ENCODE measurements at places on chromosomes 3 and 15.

GRCh38 chr3:124826703-124827102 lies 60.5 kb downstream of the ITGB5 start:
- no peak for DNase-seq

- no peak for DNase-seq
These were observed 173.6 kb downstream of the PLD1 start for GRCh38 chr3:171636666-171637065.

- DNase-seq: no peak
These were observed 254.3 kb upstream of the ICE2 start for GRCh38 chr15:60733196-60733595.

GRCh38 chr3:60187343-60187742 lies 1063.9 kb downstream of the FHIT start:
- DNase-seq: no peak

DNA sequence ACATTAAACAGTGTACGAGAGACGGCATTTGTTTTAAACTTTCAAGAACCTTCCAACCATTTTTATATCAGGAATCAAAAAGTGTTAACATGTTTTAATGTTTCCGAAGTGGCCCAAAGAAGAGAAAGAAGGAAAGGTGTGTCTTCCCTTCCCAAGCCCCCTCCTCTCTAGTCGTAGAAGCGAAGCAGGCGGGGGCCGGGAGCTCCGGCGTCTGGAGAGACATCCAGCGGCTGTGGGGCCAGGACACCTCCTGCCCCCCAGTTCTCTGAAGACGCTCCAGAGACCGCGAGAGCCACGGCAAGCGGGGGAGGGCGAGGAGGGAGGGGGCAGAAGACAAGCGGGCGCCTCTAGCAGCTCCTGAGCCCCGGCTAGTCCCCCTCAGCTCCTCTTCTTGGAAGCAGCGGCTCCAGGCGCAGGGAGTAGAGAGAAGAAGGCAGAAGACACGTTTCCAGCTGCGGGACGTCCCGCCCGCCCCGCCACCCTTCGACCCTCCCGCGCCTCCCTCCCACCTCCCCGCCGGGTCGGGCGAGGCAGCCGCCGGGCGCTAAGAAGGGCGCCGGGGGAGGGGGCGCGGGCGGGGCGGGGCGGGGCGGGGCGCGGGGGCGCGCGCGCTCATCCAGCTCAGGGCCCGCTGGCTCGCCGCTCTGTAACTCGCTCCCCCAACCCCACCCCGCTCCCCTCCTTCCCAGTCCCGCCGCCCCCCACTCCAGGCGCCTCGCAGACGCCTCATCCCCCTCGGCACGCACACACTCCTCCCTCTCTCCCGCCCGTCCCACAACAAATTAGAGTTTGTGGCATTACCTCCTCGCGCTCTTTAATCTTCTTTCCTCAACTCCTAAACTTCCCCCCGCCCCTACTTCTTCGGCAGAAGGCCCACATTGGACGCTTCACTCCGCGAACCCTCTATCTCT lies at the start of gene ZBTB20:
TSS of gene ZBTB20 (minus strand) at position 871 of the 911 bp plus-strand sequence.
- DNase-seq: peak; percentile 61

- DNase-seq: no peak
These were observed 578.1 kb upstream of the NECTIN3 start for GRCh38 chr3:110493438-110494092.

- DNase-seq: no peak
These were observed 20.6 kb upstream of the TMC3 start for GRCh38 chr15:81394603-81395002.

DNA sequence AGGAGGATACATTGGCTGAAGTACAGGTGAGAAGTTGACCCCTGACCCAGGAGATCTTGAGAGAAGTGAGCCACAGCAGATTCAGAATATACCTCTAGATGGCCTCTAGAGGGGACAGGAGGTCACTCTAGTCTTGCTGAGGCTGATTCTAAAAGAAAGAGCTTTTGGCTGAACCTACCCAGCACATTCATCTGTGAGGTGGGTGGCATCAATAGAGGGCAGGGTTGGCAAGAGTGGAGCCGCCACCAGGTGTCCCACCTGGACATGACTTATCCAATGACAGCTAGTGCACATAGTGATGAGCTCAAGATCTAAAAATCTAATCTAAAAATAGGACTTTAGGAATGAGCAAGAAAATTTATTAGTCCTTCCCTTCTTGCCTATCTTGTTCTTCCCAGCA lies 51.6 kb downstream of the CYP19A1 start:
- DNase-seq: no peak

- DNase-seq: no peak
These were observed 944.7 kb downstream of the MCTP2 start for GRCh38 chr15:95175914-95176658.

DNA sequence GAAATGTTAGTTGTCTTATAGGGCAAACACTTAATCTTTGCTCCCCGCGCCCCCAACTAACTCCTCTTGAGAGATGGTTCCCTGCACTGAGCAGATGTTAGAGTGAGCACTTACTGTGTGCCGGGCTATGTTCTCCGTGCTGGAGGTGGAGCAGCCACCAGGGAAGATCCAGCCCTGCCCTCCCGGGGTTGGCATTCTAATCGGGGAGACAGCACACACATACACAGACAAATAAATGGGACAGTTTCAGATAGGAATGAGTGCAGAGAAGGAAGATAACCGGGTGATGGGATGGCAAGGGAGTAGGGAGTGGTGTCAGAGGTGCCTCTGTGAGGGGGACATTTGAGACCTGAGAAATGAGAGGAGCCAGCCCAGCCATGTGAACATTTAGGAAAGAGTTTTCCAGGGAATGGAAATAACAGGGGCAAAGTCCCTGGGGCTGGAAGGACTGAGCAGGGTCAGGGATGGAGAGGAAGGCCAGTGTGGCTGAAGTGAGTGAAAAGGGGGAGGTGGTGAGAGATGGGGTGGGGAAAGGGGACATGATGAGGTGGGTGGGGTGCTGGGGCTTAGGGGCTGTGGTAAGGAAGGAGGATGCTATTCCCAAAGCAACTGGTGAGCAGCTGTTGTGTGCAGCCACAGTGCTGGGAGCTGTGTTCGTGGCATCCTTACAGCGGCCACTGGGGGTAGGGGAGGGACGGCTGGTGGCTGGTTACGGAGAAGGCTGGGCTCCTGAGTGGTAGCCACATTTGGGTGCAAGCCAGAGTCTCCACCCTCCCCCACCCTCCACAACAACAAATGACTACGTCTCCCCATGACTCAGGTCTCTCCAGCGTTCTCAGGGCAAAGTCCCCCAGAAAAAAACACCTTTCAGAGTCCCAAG lies 15.4 kb upstream of the FGD5 start:
- DNase-seq: no peak

DNA sequence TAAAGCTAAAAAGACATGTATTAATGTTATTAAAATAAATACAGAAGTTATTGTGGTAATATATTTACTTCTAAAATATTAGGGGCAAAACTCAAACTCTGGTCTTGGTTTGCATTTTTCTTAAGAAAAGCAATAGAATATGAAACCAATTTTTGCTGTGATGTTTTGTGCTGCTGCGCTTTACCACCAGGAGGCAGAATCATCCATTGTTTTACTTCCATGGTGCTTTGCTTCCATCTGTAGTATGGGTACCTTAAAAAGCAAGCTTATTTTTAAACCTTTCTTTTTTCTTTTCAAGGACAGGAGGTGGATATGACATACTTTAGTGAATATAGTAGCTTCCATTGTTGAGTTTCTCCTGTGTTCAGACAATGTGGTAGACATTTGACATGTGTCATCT lies 46.6 kb upstream of the MRPL3 start:
- no peak for DNase-seq

- DNase-seq: no peak
These were observed 29.7 kb downstream of the XYLB start for GRCh38 chr3:38376098-38376816.

DNA sequence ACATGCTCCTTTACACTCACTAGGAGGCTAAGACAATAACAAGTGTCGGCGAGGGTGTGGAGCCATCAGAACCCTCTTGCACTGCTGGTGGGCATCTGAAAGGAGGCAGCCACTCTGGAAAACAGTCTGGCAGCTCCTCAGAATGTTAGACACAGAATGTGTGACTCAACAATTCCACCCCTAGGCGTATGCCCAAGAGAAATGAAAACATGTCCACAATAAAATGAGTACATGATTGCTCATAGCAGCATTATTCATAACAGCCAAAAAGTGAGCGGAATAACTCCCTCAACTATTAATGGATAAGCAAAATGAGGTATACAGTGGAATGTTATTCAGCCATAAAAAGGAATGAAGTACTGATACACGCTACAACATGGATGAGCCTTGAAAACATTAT lies 57.8 kb downstream of the WNT7A start:
- no peak for DNase-seq

DNA sequence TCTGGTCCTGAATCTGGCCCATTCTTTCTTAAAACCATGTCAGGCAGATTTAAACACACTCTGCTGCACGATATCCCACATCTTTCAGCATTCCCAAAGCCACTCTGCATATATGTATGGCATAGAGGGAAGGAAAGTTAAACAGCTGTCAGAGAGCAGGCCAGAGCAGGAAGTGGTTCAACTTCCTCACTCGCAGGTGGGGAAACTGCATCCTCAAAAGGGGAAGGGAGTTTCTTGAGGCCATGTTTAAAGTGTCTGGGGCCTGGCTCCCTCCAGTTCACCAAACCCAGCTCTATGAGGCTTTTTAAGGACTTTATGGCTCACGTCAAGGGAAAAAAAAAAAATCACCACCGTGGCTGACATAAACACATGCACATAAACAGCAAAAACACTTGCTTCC lies 123.1 kb downstream of the OPA1 start:
- no peak for DNase-seq

- DNase-seq: no peak
These were observed 50.6 kb downstream of the SLC6A6 start for GRCh38 chr3:14452740-14453710.

- no peak for DNase-seq
These were observed 175.0 kb downstream of the UBE2E2 start for GRCh38 chr3:23377928-23378672.

DNA sequence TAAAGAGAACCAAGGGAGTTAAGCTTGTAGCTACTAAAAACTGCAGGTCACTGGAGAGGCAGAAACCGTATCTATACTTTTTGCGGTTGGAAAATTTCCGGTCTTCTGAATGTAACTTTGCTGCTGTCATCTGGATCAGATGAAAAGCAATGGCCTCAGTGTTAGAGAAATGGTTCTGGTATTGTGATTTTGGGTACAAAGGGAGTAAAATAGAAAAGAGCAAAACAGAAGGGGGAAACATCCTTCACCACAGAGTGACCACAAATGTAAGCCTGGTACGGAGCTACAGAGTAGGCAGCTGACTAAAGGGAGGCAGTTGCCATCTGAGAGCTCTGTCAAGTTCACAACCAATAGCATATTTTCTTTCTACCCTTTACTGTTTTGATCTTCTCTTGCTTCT lies 5.6 kb downstream of the CD96 start:
- DNase-seq: peak; percentile 28

- DNase-seq: no peak
These were observed 225.3 kb downstream of the GAP43 start for GRCh38 chr3:115848641-115849040.

GRCh38 chr15:31278544-31279220 lies 48.0 kb upstream of the KLF13 start:
- DNase-seq: no peak

- no peak for DNase-seq
These were observed 132.7 kb upstream of the TPRG1 start for GRCh38 chr3:189038773-189039745.

DNA sequence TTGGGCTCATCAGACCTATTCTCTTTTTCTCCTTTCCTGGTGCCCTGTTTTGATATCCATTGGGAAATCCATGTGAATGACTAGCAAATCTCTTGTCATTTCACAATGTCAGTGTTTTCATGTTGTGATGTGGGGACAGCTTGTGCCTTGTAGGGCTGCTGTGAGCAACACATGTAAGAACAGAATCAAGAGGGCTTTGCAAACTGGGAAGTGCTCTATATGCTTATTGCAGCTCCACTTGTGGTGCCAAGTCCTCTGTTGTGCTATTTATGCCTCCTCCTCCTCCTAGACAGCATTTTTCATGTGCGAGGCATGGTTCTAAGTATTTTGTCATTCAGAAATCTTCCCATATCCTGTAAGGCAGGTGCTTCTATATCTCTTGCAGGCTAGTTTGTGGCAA lies 56.4 kb downstream of the ZNF621 start:
- DNase-seq: no peak

- no peak for DNase-seq
These were observed 9.6 kb upstream of the LRRC2 start for GRCh38 chr3:46575577-46576222.

DNA sequence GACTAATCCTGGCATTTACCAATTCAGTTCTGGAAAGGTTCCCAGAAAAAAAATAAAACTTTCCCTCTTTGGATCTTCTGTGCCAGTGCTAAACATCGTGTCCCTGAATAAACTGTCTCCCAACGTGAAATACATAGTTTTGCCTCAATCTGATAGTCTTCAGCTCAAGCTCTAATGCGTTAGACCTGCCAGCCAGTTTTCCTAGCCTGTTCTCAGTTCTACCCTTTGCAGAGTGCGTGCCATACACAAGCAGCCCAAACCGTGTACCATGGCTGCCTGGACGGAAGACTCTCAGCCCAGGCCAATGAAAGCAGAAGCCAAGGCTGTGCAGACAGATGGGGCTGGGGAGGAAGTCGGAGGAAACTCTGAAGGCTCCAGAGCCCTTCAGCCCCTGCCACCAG lies 11.4 kb upstream of the OCA2 start:
- no peak for DNase-seq

DNA sequence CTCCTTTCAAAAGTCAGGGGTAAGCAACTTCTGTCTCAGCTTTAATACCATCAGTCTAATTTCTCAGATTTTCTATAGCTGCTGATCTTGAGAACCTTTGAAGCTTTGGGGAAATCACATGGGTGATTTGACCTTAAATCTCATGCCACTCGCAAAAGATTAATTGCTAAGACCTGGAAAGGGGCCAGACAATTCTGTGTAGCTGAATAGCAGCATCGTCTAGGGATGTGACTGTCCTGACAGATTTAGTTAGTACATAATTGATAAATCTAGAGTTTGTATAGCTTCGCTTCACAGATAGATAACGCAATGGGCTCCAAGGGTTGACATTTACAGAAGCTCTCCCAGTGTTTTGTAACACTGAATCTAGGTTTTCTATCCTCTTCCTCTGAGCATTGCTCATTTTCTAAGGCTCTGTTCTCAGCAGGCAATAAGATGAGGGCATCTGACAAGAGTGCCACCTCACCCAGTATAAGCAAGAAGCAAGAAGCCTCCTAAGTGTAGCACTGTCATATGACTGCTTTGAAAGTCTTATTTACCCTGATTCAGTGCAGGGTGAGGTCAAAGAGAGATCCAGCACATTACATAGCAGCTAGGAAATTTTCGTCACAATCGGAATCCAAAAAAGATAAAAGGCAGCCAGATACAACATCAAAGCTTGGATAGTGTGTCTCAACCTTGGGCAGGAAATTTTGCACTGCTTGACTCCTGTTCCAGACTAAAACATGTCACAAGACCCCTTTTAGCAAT lies 47.7 kb upstream of the DUT start:
- no peak for DNase-seq

GRCh38 chr3:10505050-10505790 lies at the start of gene ATP2B2:
TSS of gene ATP2B2 (minus strand) at chr3:10505586. CDS start at chr3:10449543, 56,043 bp downstream.
- no peak for DNase-seq

All from effector CD4-positive, alpha-beta T cell (primary cell).